ENCODE measurements at places on chromosomes 6 and 20. TPM values are rescaled to one million over a fixed set of nuclear protein-coding genes. Genes with fewer than 3 reads are reported as not detected.

ANKRD6 gene
- 9.1 TPM for total RNA-seq

DNA sequence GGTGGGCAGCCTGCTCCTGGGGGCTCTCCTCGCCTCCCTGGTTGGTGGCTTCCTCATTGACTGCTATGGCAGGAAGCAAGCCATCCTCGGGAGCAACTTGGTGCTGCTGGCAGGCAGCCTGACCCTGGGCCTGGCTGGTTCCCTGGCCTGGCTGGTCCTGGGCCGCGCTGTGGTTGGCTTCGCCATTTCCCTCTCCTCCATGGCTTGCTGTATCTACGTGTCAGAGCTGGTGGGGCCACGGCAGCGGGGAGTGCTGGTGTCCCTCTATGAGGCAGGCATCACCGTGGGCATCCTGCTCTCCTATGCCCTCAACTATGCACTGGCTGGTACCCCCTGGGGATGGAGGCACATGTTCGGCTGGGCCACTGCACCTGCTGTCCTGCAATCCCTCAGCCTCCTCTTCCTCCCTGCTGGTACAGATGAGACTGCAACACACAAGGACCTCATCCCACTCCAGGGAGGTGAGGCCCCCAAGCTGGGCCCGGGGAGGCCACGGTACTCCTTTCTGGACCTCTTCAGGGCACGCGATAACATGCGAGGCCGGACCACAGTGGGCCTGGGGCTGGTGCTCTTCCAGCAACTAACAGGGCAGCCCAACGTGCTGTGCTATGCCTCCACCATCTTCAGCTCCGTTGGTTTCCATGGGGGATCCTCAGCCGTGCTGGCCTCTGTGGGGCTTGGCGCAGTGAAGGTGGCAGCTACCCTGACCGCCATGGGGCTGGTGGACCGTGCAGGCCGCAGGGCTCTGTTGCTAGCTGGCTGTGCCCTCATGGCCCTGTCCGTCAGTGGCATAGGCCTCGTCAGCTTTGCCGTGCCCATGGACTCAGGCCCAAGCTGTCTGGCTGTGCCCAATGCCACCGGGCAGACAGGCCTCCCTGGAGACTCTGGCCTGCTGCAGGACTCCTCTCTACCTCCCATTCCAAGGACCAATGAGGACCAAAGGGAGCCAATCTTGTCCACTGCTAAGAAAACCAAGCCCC, 16.0 kb downstream of the SLC2A10 start:
- H3K4me3 ChIP-seq = no peak overlapping the region
- no peaks in the 10 kb centered on the region for H3K4me1 ChIP-seq
- no peaks in the 10 kb centered on the region for H3K27me3 ChIP-seq

GRCh38 chr6:47126647-47127391, 84.7 kb upstream of the ADGRF1 start:
- peaks cover 2% of the 10 kb centered on the region for H3K27me3 ChIP-seq
- H3K4me3 ChIP-seq = no peak overlapping the region
- H3K36me3 ChIP-seq = no peaks in the 10 kb centered on the region
- DNase-seq = no peak

TGM2 gene
- 0.34 TPM for total RNA-seq

- no peak overlapping the region for H3K27ac ChIP-seq
- H3K4me3 ChIP-seq = no peak overlapping the region
- DNase-seq = no peak
- no peaks in the 10 kb centered on the region for H3K36me3 ChIP-seq
- H3K4me1 ChIP-seq = no peaks in the 10 kb centered on the region
Measured at GRCh38 chr20:23029324-23029723, 5.8 kb upstream of the SSTR4 start.

DNA sequence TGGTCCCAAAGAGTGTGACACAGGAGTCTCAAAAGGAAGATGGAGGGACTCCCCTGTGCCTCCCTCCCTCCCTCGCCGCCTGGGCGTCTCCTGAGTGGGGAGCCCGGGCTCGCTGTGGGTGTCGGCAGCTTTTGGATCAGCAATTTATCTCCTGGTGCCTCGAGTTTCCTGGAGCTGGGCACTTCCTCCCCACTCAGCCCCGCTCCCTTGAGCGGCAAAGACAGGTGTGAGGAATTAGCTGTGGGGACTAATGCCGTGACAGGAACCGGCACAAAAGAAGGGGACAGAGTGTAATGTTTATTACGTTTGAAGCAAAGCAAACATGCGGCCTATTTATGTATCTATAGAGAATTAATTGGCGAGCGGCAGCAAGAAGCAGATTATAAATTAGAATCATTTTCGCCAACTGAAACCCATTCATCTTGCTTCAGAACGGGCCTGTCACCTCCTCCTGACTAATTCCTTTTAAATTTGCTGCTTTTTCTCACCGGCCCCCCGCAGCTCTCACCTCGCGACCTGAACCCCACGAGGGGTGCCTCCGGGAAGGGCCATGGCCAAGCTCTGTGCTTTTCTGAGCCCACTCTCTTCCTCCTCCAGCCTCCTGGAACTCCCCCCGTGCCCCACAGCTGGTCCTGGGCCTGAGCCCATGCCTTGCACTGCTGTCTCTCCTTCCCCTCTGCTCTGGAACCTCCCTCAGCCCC, 8.8 kb upstream of the CDH22 start:
- no peak for DNase-seq
- no peaks in the 10 kb centered on the region for H3K36me3 ChIP-seq
- no peak overlapping the region for H3K4me3 ChIP-seq
- peaks cover under 1% of the 10 kb centered on the region for H3K4me1 ChIP-seq
- peaks cover 59% of the 10 kb centered on the region for H3K27me3 ChIP-seq

FAM83C gene
- total RNA-seq = not detected

DNA sequence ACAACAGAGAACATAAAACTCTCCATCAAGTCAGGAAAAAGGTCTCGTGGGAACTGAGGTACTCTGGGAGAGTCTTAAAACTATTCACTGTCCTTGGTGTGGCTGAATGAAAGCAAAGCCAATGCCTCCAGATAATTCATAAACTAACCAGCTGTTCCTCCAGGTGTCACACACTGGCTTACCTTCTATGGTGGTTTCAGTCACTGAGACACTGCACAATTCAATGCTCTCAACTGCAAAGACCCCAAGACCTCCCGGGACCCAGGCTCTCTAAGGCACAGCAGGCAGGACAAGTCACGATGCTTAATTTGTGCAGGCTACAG, 100.8 kb downstream of the GMPR start:
- no peaks in the 10 kb centered on the region for H3K4me1 ChIP-seq
- no peak overlapping the region for H3K4me3 ChIP-seq
- no peak for DNase-seq
- no peaks in the 10 kb centered on the region for H3K36me3 ChIP-seq

DNA sequence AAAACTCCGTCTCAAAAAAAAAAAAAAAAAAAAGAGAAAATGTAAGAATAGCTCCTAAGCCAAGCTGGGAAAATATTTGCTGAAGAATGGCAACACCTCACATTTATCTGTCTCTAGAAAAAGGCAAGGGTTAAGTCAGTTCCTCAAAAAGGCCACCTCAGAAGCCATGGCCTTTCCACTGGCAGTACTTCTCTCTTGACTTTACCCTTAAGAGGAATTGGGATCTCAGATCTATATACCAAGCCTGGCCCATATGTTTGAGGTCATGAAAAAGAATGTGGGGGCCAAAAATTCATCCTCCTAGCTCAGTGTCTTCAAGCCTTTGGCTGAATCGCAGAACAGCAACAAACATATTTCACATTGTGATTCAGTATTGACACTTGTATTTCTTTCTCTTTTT, 10.9 kb upstream of the NCOA3 start:
- peak overlapping the region; percentile 25 for H3K27ac ChIP-seq
- peaks cover 4% of the 10 kb centered on the region for H3K36me3 ChIP-seq
- peaks cover 68% of the 10 kb centered on the region for H3K4me1 ChIP-seq
- H3K27me3 ChIP-seq = no peaks in the 10 kb centered on the region

FAM210B gene
- total RNA-seq = 5.4 TPM

MYH7B gene
- 0.13 TPM for total RNA-seq

- DNase-seq = no peak
- H3K4me3 ChIP-seq = no peak overlapping the region
- peaks cover 25% of the 10 kb centered on the region for H3K4me1 ChIP-seq
- H3K36me3 ChIP-seq = peaks cover 4% of the 10 kb centered on the region
Measured at GRCh38 chr6:11460837-11461661, 76.5 kb upstream of the TMEM170B start.

DNA sequence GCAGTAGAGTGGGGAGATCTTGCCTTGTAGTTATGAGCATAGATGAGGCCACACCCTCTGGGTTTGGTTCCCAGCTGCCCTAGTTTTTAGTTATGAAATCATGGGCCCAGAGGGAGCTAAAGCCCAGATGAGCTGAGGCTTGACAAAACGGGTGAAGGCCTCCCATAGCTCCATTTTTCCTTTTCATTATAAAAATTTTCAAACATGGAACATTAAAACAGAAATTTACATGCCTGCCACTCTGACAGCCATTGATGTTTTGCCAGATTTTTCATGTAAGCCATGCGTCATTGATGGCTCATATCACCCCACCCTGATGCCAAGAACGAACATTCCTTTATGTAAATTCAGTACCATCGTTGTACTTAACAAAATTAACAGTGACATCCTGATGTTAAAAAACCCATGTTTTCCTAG, 67.9 kb downstream of the IGF2R start:
- no peak overlapping the region for H3K27ac ChIP-seq
- DNase-seq = no peak
- H3K4me3 ChIP-seq = no peak overlapping the region
- peaks cover 24% of the 10 kb centered on the region for H3K4me1 ChIP-seq
